Stimulated activated CD4-positive, alpha-beta T cell treated with anti-CD3 and anti-CD28 coated beads, TNF-alpha, amount 100 ng/mL, for 48 hours (primary cell): ENCODE measurements at places on chromosomes 13 and 19.

DNA sequence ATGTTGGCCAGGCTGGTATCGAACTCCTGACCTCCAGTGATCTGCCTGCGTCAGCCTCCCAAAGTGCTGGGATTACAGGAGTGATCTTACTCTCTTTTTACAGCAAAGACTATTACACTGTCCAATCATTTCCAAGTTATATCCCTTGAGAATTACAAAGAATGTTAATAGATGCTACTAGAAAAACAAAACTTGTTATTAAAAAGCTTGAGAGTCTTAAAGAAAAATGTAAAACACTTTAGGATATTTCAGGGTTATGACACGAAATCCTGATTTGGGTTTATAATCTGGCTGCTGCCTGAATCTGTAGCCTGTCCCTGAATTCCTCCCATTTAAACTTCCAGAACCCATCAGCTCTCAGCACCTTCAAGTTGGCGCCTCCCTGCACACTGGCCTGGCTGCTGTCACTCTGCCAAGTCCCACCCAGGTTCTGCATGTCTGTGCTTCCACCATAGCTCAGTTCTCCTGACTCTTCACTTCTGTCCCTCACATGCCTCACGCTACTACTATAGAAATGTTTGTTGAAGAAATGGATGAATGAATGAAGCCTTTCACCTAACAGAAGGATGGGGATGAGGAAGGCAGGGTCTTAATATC lies 55.8 kb upstream of the RFXAP start:
- no peak for DNase-seq

- no peak for DNase-seq
Observed at GRCh38 chr19:3362217-3362906, 4.0 kb upstream of the NFIC start.

DNA sequence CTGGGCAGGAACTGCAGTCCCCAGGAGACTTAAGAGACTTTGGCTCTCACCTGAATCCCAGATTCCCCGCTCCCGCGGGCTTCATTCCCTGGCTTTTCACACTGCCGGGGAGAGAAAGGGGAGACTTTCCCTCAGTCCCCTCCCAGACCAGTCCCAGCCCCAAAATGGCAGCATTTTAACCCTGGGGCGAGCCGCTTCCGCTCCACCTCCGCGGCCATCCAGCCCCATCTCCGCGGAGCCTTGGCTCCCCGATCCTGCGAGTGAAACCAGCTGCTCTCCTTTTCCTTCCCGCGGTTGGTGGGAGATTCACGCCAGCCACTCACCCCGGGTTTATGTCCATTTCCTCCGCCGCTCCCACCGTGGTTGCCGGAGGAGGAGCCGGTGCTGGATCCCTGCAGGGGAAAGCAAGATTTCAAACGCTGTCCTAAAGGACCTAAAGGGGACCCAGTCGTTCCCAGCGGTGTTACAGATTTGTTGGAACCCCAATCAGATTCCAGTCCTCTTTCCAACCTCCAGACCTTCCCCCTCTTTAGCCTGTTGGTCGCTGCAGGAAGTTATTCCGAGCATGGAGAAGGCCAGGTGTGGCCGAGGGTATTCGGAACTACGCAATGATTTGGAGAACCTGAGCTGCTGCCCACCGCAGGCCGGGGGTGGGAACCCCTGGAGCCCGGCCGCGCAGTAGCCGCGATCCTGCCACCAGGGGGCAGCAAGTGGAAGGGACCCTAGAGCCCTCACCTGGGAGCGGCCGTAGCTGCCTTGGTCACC lies 3.4 kb downstream of the DMKN start:
- DNase-seq = peak; percentile 72

GRCh38 chr19:37997911-37998344 lies 90.9 kb downstream of the SIPA1L3 start:
- no peak for DNase-seq

DNA sequence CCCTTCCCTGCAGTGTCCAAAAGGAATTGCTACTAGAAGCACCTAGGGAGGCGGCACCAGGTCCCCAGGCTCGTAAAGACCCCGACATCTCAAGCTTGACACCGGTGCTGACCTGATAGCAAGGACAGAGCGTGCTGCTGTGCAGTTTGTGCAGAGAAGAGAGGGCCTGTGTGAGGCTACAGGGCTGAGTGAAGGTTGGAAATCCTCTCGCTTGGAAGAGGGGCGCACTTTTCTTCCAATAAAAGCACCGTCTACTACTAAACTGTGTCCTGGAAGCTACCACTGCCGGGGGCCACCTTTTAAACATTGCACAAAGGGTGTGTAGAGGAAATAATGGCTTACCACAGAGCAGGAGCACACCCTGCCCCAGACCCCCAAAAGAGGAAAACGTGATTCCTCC lies 11.0 kb downstream of the TMEM272 start:
- DNase-seq = no peak

DNA sequence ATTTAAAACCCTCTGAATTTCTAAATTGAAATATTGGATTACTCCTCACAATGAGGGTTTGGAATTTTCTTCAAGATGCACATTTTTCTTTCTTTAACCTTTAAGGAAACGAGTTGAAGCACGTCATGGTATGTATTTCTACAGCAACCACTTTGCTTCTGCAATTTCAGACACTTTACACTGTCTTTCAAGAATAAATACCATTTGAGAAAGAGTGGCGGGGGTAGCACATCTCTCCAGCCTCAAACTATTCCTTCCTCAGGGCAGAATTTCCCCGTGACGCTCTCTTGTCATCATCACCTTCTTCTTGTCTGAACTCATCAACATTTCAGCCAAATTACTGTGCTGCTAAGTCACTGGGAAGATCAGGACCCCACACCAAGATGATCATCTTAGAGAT lies 1073.4 kb downstream of the EFNB2 start:
- DNase-seq = no peak

GRCh38 chr13:97986835-97987234 lies 33.4 kb downstream of the IPO5 start:
- no peak for DNase-seq

- DNase-seq = no peak
Observed at GRCh38 chr19:38838208-38838985, 6.8 kb upstream of the ECH1 start.

DNA sequence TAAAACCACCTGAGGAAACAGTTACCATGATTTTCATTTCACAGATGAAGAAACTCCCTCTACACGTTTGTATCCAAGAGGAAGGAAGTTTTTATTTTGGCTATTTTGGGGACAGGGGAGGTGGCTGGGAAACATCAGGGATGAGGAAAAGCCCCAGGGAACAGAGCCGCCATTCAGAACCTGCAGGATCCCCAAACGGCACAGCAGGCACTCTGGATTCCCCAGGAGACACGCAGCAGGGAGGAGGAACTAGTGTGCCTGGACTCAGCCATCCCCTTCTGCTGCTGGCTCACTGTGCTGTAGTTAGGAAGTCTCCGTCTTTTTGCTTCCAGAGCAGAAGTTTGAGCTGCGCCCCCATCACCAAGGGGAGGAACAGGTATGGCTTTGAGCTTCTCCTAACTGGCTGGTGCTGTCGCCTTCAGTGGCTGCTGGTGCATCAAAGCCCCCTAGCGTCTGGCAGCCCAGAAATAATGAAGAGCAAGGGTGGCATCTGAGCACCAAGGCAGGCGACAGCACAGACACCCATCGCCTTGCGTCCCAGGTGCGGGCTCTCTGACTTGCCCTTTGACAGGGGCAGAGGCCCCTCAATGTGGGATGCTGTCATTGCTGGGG lies 4.2 kb downstream of the NAPA start:
- no peak for DNase-seq

DNA sequence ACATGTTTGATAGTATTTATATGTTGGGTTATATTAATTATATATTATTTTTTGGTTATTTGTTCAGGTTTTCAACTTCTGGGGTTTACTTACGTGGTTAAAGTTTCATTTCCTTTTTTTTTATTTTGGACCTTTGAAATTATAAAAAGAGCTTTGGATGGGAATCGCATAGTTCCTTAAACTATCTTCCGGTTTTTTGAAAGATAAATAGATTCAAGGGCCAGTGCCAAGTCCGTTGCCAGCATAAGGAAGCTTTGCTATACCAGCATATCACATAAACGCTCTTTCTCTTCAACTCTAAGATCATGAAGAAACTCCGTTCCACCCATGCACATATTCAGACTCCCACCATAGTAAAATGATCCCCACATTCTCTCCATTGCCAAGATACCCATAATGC lies 7.4 kb upstream of the OXGR1 start:
- DNase-seq = no peak

GRCh38 chr19:52451241-52451640 lies 2.1 kb upstream of the ZNF578 start:
- DNase-seq = no peak

GRCh38 chr19:34225659-34226015 lies 28.7 kb upstream of the GARRE1 start:
- no peak for DNase-seq

DNA sequence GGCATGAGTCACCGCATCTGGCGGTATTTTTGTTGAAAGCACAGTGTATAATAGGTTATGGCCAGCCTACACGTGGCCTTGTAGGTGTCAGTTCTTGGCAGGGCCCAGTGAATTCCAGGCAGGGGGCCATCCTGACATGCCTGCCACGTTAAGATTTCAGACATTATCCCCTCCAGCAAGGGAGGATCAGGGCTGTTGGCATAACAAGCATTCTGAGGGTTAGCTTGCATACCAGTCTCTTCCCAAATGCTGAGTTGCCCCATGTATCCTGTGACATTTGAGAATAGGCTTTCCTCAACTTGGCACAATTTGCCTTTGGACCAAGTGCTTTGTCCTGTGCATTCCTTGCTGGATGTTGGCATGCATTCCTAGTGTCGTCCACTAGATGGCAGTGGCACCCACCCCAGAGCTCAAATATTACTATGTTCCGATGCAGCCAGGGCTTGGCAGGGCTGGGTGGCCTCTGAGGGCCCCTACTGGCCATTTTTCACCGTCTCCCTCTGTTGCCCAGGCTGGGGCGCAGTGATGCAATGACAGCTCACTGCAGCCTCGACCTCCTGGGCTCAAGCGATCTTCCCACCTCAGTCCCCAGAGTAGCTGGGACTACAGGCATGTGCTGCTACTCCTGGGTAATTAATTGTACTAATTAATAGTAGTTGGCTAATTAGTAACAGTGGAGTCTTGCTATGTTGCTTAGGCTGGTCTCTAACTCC lies 31.2 kb downstream of the NLRP12 start:
- DNase-seq = peak; percentile 66

DNA sequence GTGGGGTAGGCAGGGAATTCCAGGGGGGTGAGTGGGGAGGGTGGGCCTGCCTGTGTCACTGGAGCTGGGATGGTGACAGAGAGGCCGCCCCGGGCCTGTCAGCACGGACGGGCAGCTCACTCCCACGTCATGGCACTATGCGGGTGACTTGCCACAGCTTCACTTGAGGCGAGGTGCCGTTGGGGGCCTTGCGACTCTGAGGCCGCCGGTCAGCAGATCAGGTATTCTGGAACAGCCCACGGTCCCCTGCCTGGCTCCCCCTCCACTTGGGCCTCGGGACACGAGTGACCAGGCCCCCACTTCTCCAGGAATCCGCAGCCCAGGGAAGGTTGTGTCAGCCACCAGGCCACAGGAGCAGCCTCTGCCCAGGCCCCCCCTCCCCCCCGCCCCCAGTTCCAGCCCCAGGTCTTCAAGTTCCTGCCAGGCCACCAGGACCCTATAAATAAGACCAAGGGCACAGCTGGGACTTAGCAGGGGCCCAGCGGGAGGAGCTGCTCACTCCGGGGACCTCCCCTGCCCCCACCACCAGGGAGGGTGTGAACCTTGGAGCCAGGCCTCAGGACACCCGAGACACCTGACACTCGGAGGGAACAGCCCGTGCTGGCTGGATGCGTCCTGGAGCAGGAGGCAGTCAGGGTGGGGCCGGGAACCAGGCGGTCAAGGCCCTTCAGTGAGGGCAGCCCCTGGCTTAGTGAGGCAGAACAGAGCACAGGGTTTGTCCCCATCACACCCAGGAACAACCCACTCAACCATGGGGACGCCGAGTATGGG lies 2.7 kb upstream of the MIDN start:
- DNase-seq = no peak

DNA sequence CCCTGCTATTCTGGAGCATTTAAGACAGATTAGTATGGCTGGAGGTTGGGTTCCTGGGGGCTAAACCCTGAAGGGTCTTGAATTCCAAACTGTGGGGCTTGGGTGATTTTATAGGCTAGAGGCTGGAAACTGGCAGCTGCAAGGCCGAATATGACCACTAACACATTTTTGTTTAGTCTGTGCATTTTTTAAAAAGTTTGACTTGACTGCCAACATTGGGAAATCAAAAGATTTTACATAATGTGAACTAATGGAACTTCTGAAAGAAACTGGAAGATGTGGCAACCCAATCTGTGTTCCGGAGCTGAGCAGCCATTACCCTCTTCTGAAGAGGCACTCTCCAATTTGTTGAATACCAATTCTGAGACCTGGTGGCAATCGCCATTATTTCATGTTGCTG lies 5.1 kb downstream of the ZNF784 start:
- DNase-seq = no peak

GRCh38 chr19:16185768-16186123 lies 536 bp downstream of the FAM32A start:
- DNase-seq = no peak

- no peak for DNase-seq
Observed at GRCh38 chr13:40452038-40452666, 214.3 kb downstream of the FOXO1 start.

GRCh38 chr19:33535226-33535625 lies 13.6 kb upstream of the PEPD start:
- no peak for DNase-seq

- DNase-seq = no peak
Observed at GRCh38 chr13:110293649-110294048, 13.3 kb downstream of the COL4A1 start.

- no peak for DNase-seq
Observed at GRCh38 chr13:98524391-98524790, 52.5 kb downstream of the STK24 start.

DNA sequence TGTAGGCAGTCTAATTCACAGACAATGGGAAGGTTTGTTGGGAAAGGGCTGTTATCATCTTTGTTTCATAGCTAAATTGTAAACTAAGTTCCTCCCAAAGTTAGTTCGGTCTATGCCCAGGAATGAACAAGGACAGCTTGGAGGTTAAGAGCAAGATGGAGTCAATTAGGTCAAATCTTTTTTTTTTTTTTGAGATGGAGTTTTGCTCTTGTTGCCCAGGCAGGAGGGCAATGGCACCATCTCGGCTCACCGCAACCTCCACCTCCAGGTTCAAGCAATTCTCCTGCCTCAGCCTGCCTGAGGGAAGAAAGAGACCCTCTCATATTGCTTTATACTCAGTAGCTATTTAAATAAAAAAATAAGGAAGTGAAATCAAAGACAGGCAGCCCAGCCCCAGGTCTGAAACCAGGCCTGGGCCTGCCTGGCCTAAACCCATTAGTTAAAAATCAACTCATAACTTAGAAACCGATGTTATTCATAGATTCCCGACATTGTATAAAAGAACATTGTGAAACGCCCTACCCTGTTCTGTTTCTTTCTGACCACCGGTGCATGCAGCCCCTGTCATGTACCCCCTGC lies 297.4 kb upstream of the SGCG start:
- DNase-seq = no peak

GRCh38 chr13:40352802-40353562 lies 313.5 kb downstream of the FOXO1 start:
- no peak for DNase-seq

GRCh38 chr13:59413126-59413525 lies 750.6 kb downstream of the DIAPH3 start:
- DNase-seq = no peak
